ENCODE measurements at places on chromosomes 16 and 17.
A peak's percentile ranks its signal among the peaks of the same experiment; 100 is the strongest.

DNA sequence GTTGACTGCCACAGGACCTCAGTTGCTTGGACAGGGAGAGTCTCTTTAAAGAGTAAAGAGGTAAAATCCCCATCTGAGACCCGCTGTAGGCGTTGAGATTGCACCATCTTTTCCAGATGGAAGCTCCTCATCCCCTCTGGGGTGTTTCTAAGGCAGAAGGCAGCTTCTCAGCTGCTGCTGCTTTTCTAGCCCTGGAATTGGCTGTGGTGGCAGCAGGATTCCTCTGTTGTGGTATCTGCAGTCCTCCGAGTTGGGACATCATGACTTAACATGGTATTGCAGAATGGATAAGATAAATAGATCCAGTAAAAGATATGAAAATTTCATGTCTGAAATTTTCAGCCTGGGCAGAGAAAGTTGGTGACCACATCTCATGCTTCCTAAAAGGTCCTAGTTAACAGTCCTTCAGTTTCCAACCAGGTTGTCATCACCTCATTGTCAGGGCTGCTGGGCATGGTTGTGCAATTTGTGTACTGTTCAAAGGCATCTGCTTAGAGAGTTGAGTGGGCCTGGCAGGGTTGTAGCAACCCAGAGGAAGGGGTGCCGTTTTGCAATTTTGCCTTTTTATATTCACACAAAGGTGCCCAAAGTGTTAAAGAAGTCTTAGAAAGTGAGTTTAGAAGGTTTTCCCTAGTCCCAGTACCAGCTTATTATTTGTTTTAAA, 150.4 kb downstream of the SPECC1 start:
- no peak for DNase-seq

GRCh38 chr16:48829336-48830310, 219.6 kb upstream of the N4BP1 start:
- DNase-seq: no peak

DNA sequence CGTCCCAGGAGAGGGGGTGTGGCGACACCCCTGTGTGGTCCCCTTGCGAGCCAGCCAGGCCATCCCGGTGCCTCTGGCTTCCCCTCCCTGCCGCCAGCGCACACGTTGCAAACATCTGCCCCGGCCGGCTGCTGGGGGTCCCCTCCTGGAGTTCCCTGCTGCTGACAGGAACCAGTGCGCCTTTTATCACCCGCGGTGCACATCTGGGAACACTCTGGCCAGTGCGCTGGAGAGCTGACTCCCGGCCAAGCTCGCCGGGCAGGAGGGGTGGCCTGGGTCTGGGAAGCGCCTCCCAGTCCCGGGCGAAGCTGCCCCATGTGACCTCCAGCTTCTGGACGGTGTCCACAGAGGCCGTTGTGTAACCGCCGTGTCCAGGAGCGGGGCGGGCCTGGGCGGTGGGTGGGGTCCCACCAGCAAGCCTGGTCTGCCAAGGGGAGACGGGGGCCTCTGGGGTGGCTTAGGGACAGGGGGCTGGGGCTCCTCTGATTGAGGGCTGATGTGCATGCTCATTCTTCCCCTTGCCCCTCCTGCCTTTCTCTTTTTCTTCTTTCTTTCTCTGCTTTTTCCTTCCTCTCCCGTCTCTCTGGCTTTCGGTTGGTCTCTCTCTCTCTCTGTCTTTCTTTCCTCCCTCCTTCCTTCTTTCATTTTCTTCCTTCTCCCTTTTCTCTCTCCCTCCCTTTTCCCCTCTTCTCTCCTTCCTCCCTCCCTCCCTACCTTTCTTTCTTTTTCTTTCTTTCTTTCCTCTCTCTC, 25.2 kb upstream of the CIBAR2 start:
- DNase-seq: no peak

- DNase-seq: no peak
Observed at GRCh38 chr16:55255733-55256282, 68.2 kb upstream of the IRX6 start.

DNA sequence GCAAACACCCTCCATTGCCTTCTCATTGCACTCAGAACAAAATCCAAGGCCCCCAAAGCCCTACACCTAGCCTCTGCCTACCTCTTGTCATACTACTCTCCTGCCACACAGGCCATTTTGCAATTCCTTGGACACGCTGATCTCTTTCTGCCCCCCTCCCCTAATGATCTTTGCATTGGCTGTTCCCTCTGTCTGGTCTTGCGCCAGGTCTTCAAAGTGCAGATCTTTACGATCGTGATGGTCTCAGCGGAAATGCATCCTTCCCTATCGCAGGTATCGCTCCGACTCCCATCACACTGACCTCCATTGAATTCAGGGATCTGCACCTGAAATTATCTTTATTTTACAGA, 777 bp upstream of the MOSMO start:
- DNase-seq: no peak

- DNase-seq: peak; percentile 78
Observed at GRCh38 chr16:88455610-88456355, 2.7 kb downstream of the ZFPM1 start.

DNA sequence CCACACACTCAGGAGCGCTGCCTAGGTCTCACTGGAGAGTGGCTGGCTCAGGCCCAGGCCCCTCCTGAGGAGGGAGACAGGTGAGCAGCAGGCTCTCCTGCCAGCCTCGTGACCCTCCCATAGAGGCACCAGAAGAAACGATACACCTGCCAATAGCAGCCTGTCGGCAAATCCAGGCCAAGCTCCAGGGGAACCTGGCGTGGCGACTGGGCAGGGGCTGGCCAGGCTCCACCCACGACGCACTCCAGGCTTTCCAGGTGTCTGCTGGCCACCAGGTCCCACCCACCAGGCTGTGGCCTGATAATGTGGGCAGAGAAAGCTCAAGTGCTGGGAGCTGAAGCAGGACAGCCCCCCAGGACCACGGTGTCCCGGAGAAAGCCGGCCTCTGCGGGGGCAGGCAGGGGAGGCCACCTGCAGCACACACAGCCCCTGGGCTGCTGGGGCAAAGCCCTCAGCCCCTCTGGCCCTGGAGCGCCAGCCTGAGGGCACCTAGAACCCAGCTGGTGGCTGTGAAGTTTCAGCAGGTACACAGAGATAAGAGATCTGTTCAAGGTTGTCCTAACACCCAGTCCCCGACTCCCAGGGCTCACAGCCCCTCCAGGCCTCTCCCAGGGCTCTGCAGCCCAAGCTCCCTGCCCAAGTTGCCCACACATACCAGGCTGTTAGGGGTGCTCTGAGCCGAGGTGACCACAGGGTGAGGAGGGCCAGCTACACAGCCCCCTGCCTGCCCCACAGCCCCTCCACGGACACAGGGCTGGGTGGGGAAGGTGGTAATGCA, 2.4 kb downstream of the PGAP6 start:
- DNase-seq: no peak

DNA sequence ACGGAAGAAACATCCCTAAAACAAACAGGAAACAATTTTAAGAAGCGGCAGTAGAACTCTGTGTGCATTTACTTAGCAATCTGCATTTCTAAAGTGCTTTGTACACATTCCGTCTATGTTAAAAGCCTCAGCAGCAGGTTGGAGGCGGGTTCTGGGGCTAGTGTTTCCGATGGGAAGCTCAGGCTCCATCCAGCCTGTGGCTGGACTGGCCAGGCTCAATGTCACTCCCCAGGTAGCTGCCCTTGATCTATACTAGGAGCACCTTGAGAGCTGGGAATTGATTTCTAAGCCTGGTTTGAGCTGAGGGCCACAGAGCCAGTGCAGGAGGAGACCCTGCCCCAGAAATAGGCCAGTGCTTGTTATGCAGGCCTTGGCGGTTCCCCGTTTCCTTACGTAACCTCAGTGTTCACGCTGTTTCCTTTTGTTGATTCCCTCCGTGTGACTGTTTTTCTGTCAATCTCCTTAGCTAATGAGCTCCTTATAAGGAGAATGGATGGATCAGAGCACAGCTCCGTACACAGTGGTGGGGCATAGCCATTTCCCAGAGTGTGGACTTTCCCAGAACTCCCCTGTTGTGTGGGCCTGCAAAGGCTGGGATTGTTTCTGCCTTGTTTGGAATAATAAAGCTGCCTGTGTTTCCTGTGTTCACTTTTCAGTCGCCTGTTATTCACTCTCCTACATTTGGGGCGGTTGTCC, 21.4 kb downstream of the ADORA2B start:
- DNase-seq: no peak
